ENCODE measurements at places on chromosomes 2 and 18. TPM values are rescaled to one million over a fixed set of nuclear protein-coding genes. Genes with fewer than 3 reads are reported as not detected.

DNA sequence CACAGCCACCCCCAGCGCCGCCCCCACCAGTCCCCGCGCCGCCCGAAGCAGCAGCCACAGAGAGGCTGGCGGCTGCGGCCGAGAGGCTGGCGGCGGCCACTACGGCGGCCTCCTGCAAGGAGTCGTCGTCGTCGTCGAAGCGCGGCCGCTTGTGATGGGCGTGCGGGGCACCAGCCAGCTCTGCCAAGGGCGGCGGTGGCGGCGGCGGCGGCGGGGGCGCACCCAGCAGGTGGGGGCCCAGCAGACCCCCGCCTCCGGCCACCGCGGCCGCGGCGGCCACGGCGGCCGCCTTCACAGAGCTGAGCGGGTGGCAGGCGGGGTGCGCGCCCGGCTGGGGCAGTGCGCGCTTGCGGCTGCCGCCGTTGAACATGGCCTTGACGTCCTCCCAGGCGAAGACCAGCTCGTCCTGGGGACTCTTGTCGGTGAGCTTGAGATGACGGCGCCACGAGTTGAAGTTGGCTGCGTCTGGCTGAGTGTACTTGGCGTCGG is 3.3 kb downstream of the SKOR2 start:
- H3K4me3 ChIP-seq, result peak overlapping the region; percentile 52
- DNase-seq, result peak; percentile 45
- no peaks in the 10 kb centered on the region for H3K36me3 ChIP-seq

- no peaks in the 10 kb centered on the region for H3K27me3 ChIP-seq
- no peak overlapping the region for H3K4me3 ChIP-seq
- H3K27ac ChIP-seq, result no peak overlapping the region
- peak; percentile 70 for DNase-seq
- H3K36me3 ChIP-seq, result no peaks in the 10 kb centered on the region
- no peaks in the 10 kb centered on the region for H3K4me1 ChIP-seq
Measured at GRCh38 chr18:9673296-9674251, 34.5 kb upstream of the RAB31 start.

The RBBP8 gene
- 49.2 TPM for total RNA-seq

- H3K36me3 ChIP-seq, result no peaks in the 10 kb centered on the region
- H3K4me3 ChIP-seq, result no peak overlapping the region
- H3K27ac ChIP-seq, result no peak overlapping the region
- 0 out of 2 replicates have a peak, but pooled peaks cover 5% of the 10 kb centered on the region for H3K4me1 ChIP-seq
Measured at GRCh38 chr2:157748371-157749142, 119.9 kb upstream of the ACVR1C start.

- H3K27me3 ChIP-seq, result no peaks in the 10 kb centered on the region
- no peak for DNase-seq
- no peaks in the 10 kb centered on the region for H3K4me1 ChIP-seq
- H3K27ac ChIP-seq, result no peak overlapping the region
Measured at GRCh38 chr2:33118651-33119050, 171.9 kb downstream of the LTBP1 start.

- H3K27me3 ChIP-seq, result no peaks in the 10 kb centered on the region
- no peak for DNase-seq
- H3K36me3 ChIP-seq, result no peaks in the 10 kb centered on the region
- no peaks in the 10 kb centered on the region for H3K4me1 ChIP-seq
- H3K4me3 ChIP-seq, result no peak overlapping the region
- no peak overlapping the region for H3K27ac ChIP-seq
Measured at GRCh38 chr2:111652038-111652437, 232.0 kb downstream of the ANAPC1 start.

DNA sequence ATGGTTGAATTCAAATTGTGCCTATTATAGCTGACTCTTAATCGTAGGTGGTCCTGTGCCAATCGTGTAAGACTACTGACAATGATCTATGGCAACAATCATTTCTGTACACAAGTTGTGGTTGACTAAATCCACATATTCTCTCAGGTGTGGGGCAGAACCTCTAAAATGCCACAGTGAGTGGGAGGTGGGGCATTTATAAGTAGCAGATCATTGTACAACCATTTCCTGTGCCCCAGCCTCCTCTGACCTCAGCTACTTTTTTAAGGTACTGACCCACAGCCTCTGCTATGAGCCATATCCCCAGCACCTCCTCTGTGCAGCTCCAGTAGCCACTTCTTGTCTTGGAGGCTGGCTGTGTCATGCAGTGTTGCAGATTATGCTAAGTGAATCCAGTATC is 48.6 kb upstream of the RAPH1 start:
- H3K36me3 ChIP-seq, result no peaks in the 10 kb centered on the region
- H3K27ac ChIP-seq, result no peak overlapping the region
- H3K27me3 ChIP-seq, result no peaks in the 10 kb centered on the region
- H3K4me1 ChIP-seq, result peaks cover 25% of the 10 kb centered on the region
- no peak overlapping the region for H3K4me3 ChIP-seq

DNA sequence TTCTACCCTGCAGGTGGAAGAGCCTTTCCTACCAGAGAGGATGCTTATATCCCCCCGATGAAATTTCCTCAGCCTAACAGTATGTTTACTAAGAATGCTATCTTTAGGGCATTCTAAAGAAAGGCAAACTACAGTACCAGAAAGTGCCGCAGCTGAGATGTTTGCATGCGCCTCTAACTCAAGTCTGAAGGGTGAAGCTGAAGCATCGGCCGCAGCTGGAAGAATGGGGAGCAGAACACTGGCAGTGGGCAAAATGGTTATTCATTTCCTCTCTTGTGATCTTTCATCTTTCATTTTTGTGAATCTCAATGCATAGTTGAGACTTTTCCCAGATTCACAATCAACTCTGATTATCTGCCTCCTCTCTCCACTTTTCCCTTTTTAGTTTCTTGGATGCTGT is 648.2 kb upstream of the ZEB2 start:
- no peaks in the 10 kb centered on the region for H3K27me3 ChIP-seq
- H3K4me3 ChIP-seq, result no peak overlapping the region
- DNase-seq, result no peak

GRCh38 chr2:69933839-69934613 is 19.1 kb downstream of the MXD1 start:
- H3K27ac ChIP-seq, result no peak overlapping the region
- peaks cover 4% of the 10 kb centered on the region for H3K4me1 ChIP-seq
- H3K4me3 ChIP-seq, result no peak overlapping the region

- no peak overlapping the region for H3K27ac ChIP-seq
- no peak overlapping the region for H3K4me3 ChIP-seq
Measured at GRCh38 chr2:65319674-65320041, 92.0 kb downstream of the ACTR2 start.

DNA sequence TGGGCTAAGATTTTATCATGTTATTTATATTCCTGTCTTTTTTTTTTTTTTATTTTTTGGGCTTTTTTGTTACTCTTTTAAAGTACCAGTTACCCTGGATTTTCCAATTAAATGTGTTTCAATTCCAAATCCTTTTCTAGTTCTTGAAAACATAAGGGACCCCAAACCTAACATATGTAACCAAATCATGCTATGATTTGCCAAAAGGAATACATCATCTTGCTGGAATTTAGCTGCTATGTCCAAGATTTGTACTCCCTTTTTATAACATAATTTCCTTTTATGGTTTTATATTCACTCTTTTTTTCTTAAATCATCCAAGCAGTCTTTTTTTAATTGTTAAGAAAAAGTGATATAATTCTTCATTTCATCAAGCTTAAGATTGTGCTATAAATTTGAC is 60.9 kb upstream of the DSEL start:
- H3K4me3 ChIP-seq, result no peak overlapping the region
- H3K27me3 ChIP-seq, result no peaks in the 10 kb centered on the region
- H3K36me3 ChIP-seq, result no peaks in the 10 kb centered on the region
- no peak overlapping the region for H3K27ac ChIP-seq
- H3K4me1 ChIP-seq, result peaks cover 9% of the 10 kb centered on the region

The CLEC4F gene
- total RNA-seq, result not detected

DNA sequence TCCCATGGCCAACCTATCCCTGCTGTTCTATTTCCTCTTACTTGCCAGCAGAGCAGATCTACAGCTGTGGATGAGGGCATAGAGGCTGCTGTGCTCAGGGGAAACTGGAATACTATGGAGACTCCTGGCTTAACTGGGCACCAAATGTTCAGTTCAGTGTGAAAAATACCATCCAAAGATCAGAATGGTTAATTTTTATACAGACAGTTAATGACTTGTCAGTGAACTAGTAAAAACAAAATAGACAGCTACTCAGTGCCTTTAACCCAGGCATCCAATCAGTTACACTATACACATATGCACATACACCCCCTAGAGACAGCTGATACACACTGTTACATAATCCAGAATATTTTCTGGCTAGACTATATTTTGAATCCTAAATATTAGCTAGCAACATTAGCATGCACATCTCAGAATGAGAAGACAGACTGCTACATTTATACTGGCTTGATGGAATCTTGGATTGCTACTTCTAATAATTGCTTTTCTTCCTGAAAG is 59.1 kb upstream of the WIPF1 start:
- H3K4me1 ChIP-seq, result no peaks in the 10 kb centered on the region
- no peak for DNase-seq
- H3K27me3 ChIP-seq, result no peaks in the 10 kb centered on the region
- H3K4me3 ChIP-seq, result no peak overlapping the region

DNA sequence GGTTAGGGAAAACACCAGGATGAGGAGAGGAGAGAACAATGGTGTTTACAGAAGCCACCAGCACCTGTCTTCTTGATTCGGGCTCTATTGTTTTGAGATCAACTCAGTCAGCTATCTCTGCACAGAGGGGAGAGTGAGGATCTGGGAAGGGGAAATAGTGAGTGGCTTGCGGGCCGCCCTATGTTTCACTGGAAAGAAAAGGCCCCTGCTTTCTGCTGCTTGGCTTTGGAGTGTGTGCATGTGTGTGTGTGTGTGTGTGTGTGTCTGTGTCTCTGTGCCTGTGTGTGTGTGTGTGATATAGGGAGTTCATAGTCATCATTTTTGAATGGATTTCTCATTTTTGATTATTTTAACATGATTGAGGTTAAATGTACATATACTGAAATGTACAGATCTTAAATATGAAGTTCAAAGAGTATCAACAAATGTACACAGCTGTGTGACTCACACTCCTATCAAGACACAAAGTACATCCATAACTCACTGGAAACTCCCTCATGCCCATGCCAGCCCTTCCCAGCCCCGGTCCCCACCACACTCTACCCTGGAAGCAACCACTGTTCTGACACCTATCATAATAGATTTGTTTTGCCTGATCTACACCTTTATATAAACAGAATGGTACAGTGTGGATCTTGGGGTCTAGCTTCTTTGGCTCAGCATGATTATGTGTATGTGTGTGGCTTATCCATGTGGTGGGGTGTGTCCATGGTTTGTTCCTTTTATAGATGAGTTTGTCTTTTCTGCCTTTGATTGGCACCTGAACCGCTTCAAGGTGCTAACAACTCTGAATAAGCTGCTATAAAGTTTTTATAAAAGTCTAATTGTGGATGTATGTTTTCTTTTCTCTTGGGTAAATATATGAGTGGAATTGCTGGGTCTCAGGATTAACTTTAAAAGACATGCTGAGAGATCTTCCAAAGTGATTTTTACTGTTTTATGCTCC is 258.3 kb downstream of the SETBP1 start:
- H3K4me3 ChIP-seq, result no peak overlapping the region
- H3K27me3 ChIP-seq, result no peaks in the 10 kb centered on the region
- H3K4me1 ChIP-seq, result peaks cover 13% of the 10 kb centered on the region

The ABHD3 gene
- total RNA-seq, result 16.2 TPM

DNA sequence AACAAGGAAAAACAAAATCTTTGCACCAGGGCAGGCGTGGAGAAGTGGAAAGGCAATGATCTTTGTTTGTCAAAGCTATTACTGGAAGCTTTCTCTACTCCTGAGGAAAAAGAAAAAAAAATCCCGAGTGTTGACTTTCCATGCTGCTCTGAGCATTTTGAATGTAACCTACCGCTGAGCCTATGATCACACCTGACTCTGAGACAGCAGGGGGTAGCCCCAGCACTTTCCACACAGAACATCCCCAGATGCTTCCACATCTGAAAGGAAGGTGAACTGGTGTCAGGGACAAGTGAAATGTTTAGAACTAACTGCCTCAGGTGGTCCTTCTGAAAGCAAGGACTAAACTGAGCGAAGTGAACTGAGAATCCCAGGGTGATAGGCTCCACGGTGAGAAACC is 1315.1 kb upstream of the DDX18 start:
- peak; percentile 14 for DNase-seq
- H3K4me3 ChIP-seq, result no peak overlapping the region
- H3K27me3 ChIP-seq, result no peaks in the 10 kb centered on the region
- no peaks in the 10 kb centered on the region for H3K36me3 ChIP-seq

DNA sequence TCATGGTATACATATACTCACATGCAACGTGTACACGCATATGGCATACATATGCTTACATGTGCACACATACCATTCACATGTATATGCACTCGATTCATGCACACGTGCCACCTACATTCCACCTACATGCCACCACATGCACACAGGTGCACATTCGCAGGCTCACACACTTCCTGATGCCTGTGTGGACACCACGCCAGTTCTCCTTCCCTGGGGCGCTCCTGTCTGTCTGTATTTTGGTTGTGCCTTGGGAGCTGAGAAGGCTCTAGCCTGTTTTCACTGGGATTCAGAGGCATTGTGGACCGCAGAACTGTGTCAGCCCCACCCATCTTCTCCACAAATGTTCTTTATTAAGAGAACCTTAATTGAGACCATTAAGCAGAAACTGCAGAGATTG is 96.6 kb upstream of the CTDP1 start:
- H3K36me3 ChIP-seq, result no peaks in the 10 kb centered on the region
- no peaks in the 10 kb centered on the region for H3K27me3 ChIP-seq
- H3K27ac ChIP-seq, result no peak overlapping the region
- no peak overlapping the region for H3K4me3 ChIP-seq
- no peak for DNase-seq
- no peaks in the 10 kb centered on the region for H3K4me1 ChIP-seq

- peaks cover 16% of the 10 kb centered on the region for H3K4me1 ChIP-seq
- no peak overlapping the region for H3K27ac ChIP-seq
- no peaks in the 10 kb centered on the region for H3K27me3 ChIP-seq
- no peak overlapping the region for H3K4me3 ChIP-seq
- no peaks in the 10 kb centered on the region for H3K36me3 ChIP-seq
Measured at GRCh38 chr18:58118536-58118935, 74.5 kb downstream of the NEDD4L start.

The UGT1A4 gene
- total RNA-seq, result not detected

The UBXN2A gene
- 17.7 TPM for total RNA-seq

GRCh38 chr2:65788556-65788955 is 356.2 kb upstream of the SPRED2 start:
- DNase-seq, result no peak
- no peak overlapping the region for H3K4me3 ChIP-seq

The FECH gene
- total RNA-seq, result 23.5 TPM

The CENPA gene
- total RNA-seq, result 13.0 TPM

Measured in GM23338 (cell line).